ENCODE measurements at places on chromosomes 1 and 21.
A peak's percentile ranks its signal among the peaks of the same experiment; 100 is the strongest.

GRCh38 chr1:96360036-96360795 is 361.4 kb upstream of the PTBP2 start:
- no peak for DNase-seq

DNA sequence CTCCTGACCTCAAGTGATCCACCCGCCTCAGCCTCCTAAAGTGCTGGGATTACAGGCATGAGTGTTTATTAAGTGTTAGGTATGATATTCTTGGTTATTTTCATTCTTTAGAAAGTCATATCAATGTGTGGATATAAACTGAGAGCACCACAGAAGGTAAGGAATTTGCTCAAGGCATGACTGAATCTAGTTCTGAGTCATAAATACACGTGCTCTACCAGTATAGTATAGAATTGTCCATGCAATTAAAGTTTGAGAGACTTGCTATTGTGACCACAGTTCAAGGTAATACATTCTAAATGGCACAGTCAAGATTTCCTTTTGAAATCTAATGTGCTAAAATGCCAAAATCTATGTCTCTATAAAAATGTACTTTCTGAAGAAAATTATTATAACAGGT is 401.1 kb upstream of the CHRM3 start:
- DNase-seq, result no peak

- no peak for DNase-seq
Observed at GRCh38 chr1:36035154-36035553, 48.7 kb upstream of the TEKT2 start.

DNA sequence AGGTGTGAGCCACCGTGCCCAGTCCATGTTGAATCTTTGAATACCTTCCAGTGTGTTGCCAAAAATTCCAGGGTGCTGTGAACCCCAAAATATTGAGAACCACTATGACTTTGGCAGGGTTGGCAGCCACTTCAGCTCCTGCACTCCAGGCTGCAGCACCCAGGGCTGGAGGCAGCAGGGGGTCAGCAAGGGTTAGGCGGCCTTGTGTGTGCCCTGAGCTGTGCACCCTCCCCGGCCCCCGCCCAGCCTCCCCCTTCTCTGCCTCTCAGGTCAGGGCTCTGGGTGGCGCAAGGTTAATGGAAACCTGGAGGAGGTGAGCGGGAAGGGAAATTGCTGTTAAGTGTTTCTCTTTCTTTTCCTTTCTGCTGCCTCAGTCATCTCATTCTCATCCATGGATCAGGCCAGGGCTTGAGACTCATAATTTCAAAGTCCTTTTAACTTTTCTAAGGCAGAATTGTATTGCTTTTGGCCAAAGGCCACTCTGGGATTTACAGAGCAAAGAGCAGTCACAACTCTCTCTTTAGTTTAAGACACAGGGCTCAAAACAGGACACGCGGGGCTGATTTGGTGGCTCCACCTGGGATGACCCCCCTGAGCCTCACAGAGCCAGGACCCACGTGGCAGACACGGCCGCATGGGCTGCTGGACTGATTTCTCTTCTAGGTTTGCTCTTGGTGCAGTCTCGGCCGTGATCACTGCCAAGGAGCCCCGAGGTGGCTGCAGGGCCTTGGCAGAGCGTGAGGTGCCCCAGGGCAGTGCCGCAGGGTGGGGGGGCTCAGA is 212.3 kb downstream of the PTPRU start:
- DNase-seq, result no peak

DNA sequence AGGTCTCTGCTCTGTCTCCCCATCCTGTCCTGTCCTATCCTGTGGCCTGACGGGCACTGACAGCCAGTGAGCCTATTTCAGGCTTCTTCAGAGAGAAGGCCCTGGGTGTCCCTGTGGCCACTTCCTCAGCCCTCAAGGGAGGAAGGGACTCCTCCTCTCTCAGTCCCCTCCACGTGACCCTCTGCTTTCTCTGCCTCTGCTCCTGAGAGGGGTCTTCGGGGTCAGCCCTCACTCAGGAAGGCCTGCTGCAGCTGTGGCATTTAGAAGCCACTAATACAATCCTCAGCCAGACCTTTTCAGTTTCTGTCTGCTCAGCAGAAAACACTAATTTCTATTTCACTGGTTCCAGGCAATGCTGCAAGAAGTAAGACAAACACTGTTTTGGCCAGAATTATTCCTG is 43.6 kb upstream of the ETV3 start:
- DNase-seq, result no peak

- no peak for DNase-seq
Observed at GRCh38 chr1:54207287-54207686, 7.3 kb downstream of the MRPL37 start.

DNA sequence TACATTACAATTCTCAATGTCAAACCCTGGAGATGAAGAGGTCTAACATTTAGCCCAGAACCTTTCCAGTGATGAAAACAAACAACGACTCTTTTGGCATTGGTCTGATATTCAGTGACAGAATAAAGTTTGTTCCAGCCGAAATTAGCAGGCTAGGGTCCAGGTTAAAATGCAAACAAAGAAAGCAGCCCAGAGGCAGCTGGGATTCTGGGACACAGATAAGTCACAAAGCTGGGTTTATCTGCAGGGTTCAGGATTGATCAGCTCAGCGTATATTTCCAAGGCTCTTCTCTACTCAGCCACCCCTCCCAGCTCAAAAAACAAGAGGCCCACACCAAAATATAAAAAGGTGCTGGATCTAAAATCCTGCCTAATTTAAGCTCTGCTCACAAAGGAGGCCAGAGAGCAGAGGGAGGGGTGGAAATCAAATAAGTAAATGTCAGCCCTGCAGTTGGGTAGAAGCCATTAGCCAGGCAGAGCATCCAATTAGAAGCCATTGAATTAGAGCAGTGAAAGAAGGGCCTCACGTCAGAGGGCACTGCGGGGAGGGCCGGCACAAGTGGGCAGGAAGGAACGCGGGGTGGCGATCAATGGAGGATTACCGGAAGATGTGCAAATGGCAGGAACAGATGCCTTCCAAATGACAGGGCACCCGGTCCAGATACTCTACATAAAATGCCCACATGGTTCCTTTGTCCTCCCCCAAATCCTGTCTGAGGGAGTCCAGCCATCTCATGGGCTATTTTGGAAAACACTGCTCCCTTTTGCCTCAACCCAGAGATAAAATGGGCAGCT is 3.2 kb upstream of the KLHDC8A start:
- DNase-seq, result no peak

- no peak for DNase-seq
Observed at GRCh38 chr1:50568782-50569181, 145.5 kb upstream of the DMRTA2 start.

DNA sequence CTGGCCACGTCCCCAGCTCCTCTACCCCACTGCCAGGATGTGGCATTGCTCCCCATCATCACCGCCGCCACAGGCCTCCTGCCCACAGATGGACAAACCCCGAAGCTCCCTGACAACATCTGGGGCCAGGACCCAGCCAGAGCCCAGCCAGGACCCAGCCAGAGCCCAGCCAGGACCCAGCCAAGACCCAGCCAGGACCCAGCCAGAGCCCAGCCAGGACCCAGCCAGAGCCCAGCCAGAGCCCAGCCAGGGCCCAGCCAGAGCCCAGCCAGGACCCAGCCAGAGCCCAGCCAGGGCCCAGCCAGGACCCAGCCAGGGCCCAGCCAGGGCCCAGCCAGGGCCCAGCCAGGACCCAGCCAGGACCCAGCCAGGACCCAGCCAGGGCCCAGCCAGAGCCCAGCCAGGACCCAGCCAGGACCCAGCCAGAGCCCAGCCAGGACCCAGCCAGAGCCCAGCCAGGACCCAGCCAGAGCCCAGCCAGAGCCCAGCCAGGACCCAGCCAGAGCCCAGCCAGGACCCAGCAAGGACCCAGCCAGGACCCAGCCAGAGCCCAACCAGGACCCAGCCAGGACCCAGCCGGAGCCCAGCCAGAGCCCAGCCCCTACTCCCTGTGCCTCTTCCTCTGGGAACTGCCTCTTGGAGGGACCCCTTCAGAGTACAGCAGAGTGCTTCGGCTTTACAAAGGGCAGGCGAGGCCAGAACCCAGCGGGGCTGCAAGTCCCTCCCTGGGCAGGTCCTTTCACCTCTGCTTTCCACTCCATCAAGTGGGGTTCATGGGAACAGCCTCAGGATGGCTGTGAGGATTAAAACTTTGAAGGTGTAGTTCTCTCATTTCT is 43.7 kb downstream of the DISP3 start:
- no peak for DNase-seq

- no peak for DNase-seq
Observed at GRCh38 chr1:26579681-26580111, 50.1 kb downstream of the RPS6KA1 start.

GRCh38 chr1:79161077-79161476 is 154.5 kb upstream of the ADGRL4 start:
- no peak for DNase-seq

DNA sequence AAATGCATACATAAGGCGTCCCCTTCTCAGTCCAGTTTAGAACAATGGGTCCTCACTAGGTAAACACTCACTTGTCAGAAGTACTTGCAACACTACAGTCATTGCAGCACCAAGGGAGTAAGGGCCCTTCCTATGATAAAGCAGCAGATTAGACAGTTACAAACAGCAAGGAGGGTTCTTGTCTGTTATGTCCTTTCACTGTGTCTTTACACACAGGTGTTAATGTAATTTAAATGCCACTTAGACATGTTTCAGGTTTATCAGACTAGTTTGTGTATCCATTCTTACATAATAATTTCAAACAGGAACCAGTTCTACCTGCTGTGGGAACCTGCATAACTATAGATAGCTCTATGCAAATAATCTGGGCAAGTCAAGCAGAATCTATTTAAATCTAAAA is 105.6 kb upstream of the USH2A start:
- DNase-seq, result no peak

DNA sequence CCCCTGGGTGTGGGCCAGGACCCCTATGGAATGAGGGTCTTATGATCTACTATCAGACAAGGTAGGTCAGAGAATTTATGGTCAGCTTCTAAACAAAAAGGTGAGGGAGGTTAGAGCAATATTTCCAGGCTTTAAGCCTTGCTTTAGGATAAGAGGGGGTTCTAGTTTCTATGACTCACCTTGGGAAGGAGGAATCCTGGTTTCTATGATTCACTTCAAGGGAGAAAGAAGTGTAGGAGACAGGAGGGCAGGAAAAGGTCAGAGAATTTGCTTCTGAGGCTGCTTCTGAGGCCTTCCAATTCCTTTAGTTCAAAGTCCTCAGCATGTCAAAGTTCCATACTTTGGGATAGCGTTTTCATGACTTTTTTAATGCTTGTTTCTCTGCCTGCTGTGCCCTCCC is 35.2 kb downstream of the RGL1 start:
- DNase-seq, result no peak

- no peak for DNase-seq
Observed at GRCh38 chr1:177571485-177572076, 398.3 kb downstream of the SEC16B start.

DNA sequence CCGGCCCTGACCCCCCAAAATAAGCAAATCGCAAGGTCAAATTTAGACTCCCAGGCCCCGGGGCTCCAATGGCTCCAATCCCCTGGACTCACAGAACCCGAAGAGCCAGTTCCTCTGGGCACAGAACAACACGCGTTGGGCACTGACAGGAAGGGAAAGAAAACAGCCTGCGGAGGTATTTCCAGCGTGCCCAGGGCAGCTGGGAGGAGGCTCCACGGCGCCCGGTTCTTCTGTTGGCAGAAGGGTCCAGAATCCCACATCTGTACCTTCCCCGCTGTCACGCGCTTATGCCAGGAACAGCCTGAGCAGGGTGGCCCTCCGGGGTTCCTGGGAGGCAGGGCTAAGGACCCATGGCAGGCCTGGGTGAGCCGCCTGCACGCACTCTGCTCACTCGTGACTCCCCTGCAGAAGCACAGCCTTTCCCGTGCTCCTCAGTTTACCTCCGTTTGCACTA is 85.5 kb downstream of the RIPK4 start:
- DNase-seq, result no peak

- DNase-seq, result no peak
Observed at GRCh38 chr1:90959352-90960206, 62.3 kb downstream of the ZNF644 start.

GRCh38 chr1:156664046-156664766 is 13.0 kb downstream of the NES start:
- DNase-seq, result no peak

- DNase-seq, result no peak
Observed at GRCh38 chr1:47853059-47853458, 144.1 kb downstream of the TRABD2B start.

GRCh38 chr1:89821322-89822108 is 683 bp downstream of the LRRC8D start:
- DNase-seq, result peak; percentile 50

DNA sequence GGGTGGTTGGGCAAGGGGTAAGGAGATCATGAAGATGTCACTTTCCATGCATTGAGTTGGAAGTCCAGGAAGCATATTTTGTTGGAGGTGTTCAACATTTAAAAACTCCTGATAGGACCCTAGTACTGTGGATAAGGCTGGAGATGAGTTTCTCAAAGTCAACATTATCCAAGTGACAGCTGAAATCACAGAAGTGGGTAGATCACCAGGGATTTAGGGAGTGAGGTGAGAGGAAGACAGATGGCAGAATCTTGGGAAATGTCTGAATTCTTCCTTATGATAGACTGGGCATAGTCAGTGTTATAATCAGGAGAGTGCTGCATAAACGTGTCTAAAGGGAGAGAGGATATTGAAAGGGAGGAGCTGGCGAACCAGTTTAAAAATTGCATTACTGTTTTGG is 5.3 kb upstream of the RASAL2 start:
- DNase-seq, result no peak

DNA sequence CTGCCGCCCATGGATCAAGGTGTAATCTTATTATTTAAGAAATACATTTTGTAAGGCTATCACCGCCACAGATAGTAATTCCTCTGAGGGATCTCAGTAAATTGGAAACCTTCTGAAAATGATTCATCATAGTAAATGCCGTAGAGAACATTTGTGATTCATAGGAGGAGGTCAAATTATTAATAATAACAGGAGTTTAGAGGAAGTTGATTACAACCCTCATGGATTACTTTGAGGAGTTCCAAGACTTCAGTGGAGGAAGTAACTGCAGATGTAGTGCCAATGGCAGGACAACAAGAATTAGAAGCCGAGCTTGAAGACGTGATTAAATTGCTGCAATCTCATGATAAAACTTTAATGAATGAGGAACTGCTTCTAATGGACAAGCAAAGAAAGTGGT is 280.1 kb downstream of the PTPRC start:
- DNase-seq, result no peak

DNA sequence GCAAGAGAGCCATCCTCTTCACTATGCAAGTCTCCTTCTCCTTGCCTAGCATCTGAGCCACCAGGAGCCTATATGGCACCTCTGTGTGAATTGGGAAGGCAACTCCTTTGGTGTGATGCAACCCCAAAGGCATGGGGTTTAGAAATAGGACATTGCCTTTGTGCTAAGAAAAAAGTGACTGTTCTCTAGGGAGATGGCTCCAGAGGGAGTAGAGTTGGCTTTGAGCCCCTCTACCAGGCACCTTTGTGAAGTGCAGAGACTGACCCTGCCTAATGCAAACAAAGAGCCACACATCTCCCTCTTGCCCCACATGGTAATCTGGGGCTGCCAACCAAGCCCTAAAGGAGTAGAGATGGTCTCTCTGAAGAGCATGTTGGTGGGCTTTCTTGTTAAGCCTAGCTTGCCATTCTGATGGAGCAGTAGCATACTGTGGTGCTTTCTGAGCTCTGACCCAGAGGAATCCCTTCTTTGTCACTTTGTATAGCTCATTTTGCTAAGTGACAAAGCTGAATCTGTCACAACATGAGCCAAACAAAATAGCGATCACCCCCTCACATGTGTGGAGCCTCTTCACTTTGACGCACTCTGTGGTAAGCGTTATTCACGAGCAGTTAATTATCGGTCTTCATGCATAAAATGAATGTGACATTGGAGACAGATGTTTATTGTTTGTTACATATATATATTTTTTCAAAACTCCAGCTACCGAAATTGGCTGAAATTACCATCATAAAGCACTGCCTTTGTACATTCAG is 74.4 kb downstream of the RWDD3 start:
- DNase-seq, result no peak
